ENCODE measurements at places on chromosomes 7 and 10.

- no peak for DNase-seq
These were observed 4.1 kb upstream of the LIPN start for GRCh38 chr10:88755753-88756152.

DNA sequence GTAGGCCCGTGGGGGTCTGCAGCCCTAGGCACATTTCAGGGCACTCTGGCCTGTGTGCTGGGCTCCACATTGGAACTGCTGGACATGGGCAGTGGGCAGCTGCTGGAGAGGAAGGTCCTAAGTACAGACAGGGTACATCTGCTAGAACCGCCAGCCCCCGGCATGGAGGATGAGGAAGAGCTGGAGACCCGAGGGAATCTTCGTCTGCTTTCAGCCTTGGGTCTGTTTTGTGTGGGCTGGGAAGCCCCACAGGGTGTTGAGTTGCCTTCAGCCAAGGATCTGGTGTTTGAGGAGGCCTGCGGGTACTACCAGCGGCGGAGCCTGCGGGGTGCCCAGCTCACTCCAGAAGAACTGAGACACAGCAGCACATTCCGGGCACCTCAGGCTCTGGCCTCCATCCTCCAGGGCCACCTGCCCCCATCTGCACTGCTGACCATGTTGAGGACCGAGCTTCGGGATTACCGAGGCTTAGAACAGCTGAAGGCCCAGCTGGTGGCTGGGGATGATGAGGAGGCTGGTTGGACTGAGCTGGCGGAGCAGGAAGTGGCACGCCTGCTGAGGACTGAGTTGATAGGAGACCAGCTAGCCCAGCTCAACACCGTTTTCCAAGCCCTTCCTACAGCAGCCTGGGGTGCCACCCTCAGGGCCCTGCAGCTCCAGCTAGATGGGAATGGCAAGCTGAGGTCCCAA is 1.4 kb downstream of the HPS6 start:
- no peak for DNase-seq

DNA sequence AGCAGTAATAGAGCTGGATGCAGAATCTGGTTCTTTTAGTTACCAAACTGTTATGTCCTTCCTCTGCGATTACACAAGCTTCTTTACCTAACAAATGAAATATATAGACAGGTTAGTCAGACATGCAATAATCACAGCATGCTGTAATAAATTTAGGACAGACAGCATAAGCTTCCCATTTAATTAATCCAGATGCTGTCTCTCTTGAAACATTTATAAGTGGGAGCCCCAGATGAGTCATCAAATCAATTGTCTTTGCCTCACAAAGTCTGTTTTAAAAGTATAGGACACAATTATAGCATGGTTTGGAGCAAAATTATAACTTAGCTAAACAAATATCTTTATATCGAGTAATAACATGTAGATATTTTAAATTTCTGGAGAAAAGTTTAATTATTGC is 1.6 kb downstream of the CDNF start:
- peak; percentile 34 for DNase-seq

DNA sequence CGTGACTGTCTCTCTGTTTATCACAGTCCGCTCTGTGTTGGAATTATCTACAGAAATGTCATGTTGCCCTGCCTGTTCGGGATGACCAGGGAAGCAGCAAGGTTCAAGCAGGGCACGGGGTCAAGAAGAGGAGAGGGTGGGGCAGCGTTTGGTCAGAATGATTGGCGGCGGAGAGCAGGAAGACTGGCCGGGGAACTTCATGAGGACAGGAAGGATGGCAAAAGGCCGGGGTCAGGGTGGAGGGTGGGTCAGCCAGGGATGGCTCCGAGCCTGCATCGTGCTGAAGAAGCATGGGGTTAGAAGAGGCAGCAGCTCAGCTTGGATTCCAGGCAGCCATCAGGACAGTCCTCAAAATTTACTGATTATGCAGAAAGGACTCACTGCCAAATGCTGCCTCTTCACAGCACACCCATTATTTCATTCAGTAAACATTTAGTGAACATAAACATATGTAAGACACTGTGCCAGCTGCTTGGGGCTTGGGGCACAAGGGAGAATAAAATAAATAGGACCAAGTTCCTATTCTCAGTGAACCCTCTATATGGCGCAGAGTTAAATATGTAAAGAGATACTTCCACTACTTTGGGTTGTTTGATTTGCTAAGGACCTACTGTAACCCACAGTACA is 42.8 kb downstream of the WNT2 start:
- DNase-seq, result no peak

DNA sequence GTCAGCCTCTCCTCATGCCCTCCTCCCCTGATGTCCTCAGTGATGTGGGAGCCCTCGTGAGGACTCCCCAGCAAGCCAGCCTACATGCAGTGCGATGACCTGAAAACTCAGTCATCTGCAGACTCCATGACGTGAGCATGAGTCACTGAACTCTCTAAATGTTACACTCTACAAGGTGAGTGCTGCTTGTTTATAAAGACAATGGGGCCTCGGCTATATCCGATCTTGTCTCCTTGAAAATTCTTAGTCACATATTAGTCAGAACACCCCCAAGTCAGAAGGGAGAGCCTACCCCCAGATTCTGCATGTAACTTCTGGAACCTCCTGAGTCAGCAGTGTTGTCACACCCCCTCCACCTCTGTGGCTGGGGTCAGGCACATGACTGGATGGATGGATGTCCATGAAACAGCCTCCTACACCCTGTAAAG is 673.8 kb downstream of the INHBA start:
- DNase-seq, result peak; percentile 98

GRCh38 chr10:71912431-71912830 is 51.8 kb upstream of the CHST3 start:
- DNase-seq, result no peak

- no peak for DNase-seq
These were observed 44.2 kb upstream of the PCBD1 start for GRCh38 chr10:70932392-70933196.

- DNase-seq, result no peak
These were observed 68.9 kb downstream of the MAD1L1 start for GRCh38 chr7:2163600-2164555.

GRCh38 chr10:96267234-96267705 is 4.1 kb downstream of the BLNK start:
- no peak for DNase-seq

DNA sequence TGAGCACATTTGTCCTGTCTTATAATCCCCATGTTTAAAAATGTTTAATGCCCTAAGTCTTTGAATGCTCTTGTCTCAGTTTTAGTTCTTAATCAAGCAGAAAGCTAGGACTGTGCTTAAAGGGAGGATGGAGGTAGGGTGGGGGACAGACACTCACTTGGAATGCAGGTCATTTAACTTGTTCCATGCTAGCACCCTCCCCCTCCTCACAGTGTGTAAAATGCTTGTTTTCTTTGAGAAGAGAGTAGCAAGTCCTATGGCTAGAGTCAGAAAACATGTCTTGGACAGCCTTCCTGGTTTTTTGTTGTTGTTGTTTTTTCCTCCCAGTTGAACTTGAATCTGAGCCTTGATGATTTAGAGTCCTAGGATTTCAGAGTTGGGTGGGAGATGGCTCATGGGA is 114.2 kb downstream of the PLPP4 start:
- DNase-seq, result no peak

DNA sequence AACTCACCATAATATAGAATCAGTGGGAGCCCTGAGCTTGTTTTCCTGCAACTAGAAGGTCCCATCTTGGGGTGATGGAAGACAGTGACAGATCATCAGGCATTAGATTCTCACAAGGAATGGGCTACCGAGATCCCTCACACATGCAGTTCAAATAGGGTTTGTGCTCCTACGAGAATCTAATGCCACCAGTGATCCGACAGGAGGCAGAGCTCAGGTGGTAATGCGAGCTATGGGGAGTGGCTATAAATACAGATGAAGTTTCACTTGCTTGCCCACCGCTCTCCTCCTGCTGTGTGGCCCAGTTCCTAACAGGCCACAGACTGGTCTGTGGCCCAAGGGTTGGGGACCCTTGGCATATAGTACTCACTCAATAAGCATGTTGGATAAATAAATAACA is 93.4 kb downstream of the POU6F2 start:
- no peak for DNase-seq

DNA sequence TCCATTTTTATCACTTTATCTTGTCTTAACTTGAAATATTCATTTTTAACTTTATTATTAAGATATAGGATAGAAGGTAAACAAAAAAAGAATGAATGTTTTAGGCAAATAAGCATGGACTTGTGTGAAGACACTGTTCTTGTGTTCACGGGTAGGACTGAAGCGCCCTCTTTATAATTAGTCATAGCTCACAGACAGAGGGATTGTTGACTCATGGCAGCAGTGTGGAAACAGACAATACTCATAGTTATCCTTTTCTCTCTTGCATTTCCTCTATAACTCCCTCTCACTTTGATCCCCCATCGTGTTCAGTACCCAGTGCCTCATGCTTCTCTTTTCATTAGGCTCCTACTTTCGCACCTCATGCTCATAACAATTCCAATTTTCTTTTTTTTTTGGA is 731.8 kb downstream of the PHTF2 start:
- DNase-seq, result peak; percentile 76

DNA sequence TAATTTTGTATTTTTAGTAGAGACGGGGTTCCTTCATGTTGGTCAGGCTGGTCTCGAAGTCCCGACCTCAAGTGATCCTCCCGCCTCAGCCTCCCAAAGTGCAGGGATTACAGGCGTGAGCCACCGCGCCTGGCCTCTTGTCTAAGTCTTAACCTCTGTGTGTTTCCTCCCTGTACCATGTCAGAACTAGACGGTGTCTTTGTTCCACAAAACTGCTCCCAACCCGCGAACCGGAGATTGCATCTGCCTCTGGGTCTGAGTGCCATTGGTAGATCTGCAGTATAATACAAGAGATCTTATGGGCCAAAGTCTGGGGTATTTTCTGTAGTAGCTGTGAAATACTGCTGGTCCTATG is 1.3 kb upstream of the EEF1AKMT2 start:
- DNase-seq, result no peak

GRCh38 chr7:77416621-77417371 is 647 bp upstream of the GSAP start:
- DNase-seq, result no peak

DNA sequence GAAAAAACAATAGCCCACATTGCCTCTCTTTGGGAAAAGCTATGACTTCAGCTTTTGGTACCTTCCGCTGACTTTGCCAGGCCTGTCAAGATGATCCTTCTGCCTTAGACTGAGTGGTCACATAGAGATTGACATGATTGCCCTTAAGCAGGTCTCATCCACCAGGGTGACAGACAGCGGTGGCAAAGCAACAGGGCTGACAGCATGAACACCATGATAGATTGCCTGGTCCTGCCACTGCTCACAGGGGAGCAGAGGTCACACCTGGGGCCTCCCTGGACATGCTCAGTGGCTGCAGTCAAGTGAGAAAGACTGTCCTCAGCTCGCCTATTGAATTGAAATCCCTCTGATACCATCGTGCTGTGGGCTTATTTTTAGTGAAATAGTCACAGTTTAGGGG is 1080.2 kb downstream of the KCNMA1 start:
- DNase-seq, result no peak

GRCh38 chr7:70674571-70675010 is 457.4 kb upstream of the GALNT17 start:
- DNase-seq, result no peak

- DNase-seq, result no peak
These were observed 15.2 kb upstream of the NFE2L3 start for GRCh38 chr7:26136831-26137230.

GRCh38 chr10:76334255-76334654 is 902.8 kb downstream of the LRMDA start:
- no peak for DNase-seq

- no peak for DNase-seq
These were observed 6.9 kb upstream of the SFRP5 start for GRCh38 chr10:97778452-97779302.

- DNase-seq, result no peak
These were observed 54.8 kb downstream of the SEC23IP start for GRCh38 chr10:119947300-119947699.

DNA sequence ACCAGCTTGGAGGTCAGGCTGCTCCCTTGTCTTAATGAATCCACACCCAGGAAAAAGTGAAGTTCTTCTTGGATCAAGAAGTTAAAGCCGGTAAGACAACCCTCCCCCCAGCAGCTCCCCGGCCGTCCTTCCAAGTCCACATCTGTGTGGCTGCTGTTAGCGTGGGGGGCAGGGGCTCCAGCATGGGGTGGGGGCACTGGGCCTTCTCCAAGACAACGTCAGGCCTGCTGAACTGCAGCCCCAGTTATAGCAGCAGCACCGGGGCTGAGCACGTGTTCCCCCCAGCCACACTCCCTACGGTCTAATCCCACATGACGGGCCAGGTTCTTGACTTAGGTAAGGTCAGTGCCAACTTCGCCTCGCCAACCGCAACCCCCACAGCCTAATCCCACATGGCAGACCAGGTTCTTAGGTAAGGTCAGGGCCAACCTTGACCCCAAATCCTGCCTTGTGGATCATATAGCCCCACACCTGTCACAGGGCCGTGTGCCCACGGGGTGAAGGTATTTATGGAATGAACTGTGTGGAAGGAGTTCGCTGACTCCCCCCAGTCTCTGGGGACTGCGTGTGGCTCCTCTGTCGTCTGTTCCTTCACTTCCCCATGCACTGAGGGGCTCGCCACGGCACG is 30.4 kb upstream of the EN2 start:
- DNase-seq, result no peak

DNA sequence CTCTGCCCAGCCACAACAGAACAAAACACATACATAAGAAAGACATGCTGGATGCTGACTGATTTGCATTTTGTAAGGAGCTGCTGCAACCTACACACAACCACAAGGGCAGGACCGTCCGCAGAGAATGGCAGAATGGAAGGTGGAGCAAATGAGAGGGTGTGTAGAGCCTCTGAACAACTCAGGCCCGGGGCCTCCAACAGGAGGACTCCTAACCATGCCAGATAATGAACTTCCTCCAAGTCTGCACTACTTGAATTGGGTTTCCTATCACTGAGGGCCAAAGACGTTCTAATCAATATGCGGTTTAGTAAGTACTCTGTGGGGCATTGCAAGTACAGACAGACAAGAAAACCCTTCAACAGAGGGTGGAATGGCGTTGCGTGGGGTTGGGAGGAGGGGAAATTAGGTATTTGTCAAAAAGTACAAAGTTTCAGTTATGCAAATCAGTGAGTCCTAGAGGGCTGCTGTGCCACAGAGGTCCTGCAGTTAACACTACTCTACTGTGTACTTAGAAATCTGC is 14.6 kb downstream of the VOPP1 start:
- no peak for DNase-seq

DNA sequence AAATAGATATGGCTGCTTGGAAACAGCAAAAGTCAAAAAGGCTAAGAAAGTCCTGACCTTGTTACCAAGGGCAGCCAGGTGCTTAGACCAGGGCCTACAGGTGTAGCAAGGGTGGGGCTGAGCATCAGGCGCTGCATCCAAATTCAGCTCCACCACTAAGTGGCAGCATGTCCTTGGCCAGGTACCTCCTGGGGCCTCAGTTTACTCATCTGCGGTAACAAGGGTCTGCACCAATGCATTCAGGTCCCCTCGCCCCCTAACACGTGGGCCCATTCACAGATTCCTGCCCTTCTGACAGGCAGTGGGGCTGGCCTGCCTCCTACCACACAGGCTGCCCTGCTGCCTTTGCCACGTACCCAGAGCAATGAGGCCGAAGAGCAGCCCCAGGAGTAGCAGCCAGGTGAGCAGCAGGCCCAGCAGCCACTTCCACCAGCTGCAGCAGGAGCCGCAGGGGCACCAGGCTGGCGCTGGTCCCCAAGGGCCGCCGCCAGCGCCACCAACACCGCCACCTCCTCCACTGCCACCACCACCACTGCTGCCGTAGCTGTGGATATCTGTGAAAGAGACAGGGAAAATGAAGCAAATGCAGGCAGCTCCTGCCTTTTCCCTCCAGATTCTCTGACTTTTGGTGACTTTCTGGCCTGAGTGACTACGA is 28.9 kb downstream of the COL17A1 start:
- DNase-seq, result no peak

All from fibroblast of skin of right biceps (primary cell).